Activated CD4-positive, CD25-positive, alpha-beta regulatory T cell treated with anti-CD3 and anti-CD28 coated beads, Interleukin-2, amount 50 U/mL, for 72 hours (primary cell): ENCODE measurements at places on chromosomes 6 and 20.

- DNase-seq = no peak
Observed at GRCh38 chr6:169253337-169254238, at the start of gene THBS2. THBS2 (minus strand) TSS chr6:169253846; CDS start chr6:169250784, 3,062 bp downstream.

GRCh38 chr6:30481211-30481964 lies 7.9 kb upstream of the HLA-E start:
- DNase-seq = no peak

GRCh38 chr6:84046755-84047154 lies 13.2 kb downstream of the MRAP2 start:
- no peak for DNase-seq

- DNase-seq = no peak
Observed at GRCh38 chr6:41719436-41720261, 15.8 kb downstream of the TFEB start.

- DNase-seq = no peak
Observed at GRCh38 chr6:70363741-70364493, 49.4 kb upstream of the FAM135A start.
